ENCODE measurements at places on chromosomes 16 and 17.

GRCh38 chr17:49775546-49776260, 11.8 kb upstream of the FAM117A start:
- DNase-seq, result no peak

DNA sequence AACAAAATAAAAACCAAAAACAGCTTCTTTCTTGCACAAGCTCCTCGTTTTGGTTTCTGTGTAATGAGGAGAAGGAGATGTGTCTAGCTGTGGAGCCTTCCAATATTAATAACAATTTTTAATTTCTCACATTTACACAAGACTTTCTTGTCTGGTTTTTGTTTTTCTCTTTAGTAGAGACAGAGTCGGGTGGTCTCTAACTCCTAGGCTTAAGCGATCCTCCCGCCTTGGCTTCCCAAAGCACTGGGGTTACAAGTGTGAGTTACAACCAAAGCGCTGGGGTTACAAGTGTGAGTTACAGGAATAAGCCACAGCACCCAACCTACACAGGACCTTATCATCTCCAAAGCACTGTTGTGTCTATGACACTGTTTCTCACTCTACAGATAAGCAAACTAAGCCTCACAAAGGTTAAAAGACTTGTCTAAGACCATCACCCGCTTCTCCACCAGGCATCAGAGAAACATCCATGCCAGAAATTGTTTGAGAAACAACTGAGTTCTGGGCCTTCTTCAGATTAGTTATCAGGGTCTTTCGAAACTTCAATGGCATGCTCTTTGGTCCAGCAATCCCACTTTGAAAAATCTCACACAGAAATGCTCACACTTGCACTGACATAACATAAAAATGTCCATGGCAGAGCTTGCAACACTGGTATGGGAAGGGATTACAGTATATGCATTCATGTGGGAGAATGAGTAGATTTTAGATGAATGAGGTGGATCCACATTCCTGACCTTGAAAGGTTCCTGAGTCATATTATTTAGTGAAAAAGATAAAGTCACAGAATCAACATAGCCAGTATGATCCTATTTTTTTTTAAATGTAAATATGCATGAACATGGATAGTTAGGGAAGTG, 3.9 kb downstream of the ABAT start:
- no peak for DNase-seq

DNA sequence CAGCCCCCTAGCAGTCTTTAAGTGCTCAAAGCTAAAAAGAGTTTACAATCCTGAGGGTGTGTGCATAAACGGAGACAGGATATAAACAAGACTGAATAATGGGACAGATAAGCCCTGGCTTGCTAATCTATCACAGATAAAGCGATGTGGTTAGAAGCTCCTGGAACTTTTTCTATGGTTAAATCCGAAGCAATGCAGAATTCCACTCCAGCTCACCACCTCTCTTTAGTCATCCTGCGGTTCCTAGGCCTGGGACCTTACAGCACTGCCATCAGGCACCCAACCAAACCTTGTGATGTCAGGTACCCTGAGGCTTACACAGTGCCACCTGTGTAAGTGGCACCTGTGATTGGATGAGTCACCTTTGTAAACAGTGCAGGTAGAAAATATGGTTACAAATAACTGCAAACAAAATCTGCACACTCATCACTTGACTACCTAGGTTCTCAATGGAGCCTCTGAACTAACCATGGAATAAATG, 31.5 kb upstream of the B4GALNT2 start:
- no peak for DNase-seq

DNA sequence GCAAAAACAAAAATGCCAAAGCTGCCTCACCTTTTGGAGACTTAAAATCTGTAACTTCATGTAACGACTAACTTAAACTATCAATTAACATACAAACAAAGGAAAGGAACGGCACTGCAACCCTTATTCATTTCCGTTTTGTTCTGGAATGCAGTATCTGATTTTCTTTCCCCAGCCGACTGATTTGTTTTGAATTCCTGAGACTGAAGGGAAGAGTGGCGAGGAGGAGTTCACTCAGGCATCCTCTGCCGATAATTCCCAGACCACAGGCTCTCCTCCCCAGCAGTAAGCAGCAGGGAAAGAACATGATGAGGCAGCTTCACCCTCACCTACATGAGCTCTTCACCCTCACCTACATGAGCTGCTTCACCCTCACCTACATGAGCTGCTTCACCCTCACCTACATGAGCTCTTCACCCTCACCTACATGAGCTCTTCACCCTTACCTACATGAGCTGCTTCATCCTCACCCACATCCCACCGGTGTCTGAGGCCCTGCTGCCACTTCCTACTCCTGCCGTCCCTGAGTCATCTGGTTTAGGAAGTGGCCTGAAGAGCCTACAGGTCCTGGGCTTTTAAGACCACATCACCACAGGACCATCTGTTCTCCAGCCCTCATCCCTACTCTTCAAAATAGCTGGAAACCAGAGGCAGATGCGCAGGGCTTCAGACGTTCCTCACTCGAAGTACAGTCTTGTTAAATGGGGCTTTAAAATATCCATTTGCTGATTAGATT, 168.0 kb upstream of the RPH3AL start:
- no peak for DNase-seq

- DNase-seq, result no peak
These were observed 16.6 kb downstream of the NUDT7 start for GRCh38 chr16:77738706-77739558.

- DNase-seq, result no peak
These were observed 38.4 kb downstream of the PTRH2 start for GRCh38 chr17:59668816-59669215.

- no peak for DNase-seq
These were observed 27.9 kb downstream of the SREBF1 start for GRCh38 chr17:17808706-17809432.

GRCh38 chr16:68772030-68772681, 35.1 kb downstream of the CDH1 start:
- no peak for DNase-seq

DNA sequence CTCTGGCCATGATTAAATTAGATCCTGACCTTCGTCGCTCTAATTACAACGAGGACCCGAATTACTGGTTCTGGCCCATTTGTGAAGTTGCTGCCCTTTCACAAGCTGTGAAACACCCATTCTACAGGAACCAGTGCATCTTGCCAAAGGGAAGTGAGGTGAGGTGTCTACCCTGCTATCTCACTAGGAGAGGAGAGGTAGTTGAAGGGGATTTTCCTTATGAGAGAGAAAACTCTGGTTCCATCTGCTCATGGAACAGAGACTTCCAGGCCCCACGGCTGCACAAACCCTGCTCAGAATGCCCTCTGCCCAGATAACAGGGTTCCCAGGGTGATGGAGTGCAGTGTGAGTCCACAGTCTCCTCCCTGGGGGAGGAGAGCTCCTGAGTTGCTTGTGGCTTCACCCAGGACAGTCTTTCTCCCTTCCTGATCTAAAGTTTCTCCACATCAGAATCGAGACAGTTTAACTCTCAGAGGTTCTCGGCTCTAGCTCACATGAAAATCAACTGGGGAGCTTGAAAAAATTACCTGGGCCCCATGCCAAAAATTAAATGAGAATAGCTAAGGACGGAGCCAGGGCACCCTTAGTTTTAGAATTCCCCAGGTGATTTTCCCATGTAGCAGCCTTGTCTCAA, 7.8 kb upstream of the SSTR2 start:
- DNase-seq, result no peak

GRCh38 chr17:74072340-74072739, 131.1 kb upstream of the RPL38 start:
- no peak for DNase-seq

- DNase-seq, result no peak
These were observed 12.6 kb downstream of the CACNG1 start for GRCh38 chr17:67056746-67057490.

DNA sequence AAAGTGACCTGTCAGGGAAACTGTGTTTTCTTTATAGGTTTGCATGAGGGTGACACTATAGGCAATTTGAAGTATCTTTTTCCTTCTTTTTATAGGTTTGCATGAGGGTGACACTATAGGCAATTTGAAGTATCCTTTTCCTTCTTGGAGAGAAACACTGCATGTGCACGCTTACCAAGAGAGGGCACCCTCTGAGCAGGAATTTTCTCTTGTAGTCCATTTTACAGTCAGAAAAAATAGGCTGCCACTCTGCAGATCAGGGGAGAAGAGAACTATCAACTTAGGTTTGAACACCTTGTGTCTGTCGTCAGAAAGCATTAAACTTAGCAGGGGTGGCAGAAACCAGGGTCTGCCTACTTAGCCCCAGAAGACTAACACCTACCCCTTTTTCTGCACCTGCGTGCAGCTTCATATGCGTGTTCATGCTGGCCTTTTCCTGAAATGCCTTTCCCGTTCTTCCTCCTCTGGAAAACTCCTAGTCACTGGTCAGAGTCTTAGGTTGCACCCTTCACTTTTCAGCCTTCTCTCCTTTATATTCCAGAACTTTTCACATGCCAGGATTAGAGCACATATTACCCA, 16.4 kb upstream of the SMIM36 start:
- DNase-seq, result peak; percentile 41

- peak; percentile 37 for DNase-seq
These were observed 204.7 kb downstream of the HS3ST4 start for GRCh38 chr16:25896411-25896810.

DNA sequence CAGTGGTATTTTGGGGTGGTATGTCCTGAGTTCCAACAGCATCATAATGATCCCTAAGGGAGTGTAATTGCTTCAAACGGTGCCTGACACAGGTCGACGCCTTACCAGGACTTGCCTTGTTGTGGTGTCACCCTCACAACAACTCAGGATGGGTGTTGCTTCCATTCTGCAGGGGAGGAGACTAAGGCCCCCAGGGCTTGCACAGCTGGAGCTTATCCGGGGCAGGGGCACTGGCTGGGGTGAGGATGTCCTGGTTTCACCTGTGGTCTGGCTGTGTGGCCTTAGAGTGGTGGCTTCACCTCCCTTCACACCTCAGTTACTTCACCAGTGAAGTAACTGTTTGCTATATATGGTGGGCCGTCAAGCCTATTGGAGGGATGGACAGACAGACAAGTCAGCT, 23.3 kb downstream of the LLGL2 start:
- no peak for DNase-seq

GRCh38 chr17:60641810-60642220, 35.8 kb upstream of the BCAS3 start:
- peak; percentile 70 for DNase-seq

GRCh38 chr17:42798011-42798382, 507 bp downstream of the COA3 start:
- DNase-seq, result no peak

GRCh38 chr16:87581857-87582215, 20.5 kb upstream of the JPH3 start:
- DNase-seq, result peak; percentile 45

DNA sequence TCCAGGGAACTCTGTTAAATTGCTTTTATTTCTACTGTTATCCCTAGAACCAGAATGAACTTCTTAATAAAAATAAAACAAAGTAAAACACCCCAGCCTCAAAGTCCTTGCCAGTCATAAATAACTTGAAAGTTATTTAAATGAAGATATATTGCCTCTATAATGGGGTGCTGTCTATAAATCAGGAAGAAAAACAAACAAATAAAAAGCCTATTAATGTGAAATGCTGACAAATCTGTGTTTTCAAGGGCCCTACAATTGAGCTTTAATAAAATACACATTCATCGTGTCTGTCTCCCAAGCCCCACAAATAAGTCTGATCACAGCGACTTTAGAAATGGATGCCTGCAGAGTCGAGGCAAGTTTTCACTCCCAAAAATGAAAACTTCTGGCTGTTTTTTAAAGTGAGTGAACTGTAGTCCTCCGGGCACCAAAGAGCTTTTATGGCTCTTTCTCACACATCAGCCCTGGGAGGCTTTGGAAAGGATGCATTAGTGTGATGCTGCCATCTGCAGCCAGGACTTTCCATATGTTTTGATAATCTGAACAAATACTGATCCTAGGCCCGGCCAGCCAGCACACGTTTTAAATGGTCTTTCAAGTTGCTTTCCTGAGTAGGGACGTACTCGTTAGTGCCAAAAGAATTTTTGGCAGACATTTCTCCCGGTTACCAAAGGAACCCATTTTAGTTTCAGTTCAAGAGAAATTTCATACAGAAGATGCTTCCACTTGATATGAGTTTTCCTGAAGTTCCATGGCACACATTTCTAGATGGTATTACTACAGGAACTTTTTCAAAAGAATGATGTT, 16.3 kb downstream of the NACA2 start:
- DNase-seq, result no peak

GRCh38 chr17:29112771-29113295, 67.4 kb downstream of the MYO18A start:
- no peak for DNase-seq

DNA sequence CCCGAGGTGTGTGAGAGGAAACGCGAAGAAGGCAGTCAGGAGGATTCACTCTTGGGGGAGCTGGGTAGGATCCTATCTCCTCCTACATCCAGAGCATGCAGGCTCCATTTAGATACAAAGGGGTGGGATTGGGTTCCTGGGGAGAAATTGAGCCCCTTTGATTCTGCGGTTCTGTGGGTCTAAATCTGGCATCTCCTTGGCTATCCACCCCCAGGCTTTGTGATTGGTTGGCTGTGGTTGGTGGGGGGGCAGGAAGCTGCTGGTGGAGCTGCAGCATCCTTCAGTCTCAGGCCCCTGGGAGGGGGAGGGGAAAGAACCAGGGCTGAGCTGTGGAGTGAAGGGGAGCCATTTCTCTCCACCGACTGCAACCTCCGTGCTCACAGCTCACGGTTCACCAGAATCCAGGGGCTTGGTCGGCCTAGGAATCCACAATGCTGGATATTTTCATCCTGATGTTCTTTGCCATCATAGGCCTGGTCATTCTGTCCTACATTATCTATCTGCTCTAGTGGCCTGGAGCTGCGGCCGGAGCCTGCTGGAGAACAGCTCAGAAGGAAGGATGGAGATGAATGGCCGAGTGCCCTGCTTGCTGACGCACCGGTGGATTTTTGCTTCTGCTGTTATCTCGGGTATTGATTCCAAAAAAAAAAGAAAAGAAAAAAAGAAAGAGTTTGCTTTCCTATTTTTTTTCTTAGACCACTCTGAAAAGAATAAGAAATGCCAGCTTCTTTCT, at the start of gene LASP1NB:
Gene LASP1NB, plus strand, starts transcription at position 352 of the 733 bp plus-strand sequence.
- DNase-seq, result no peak

GRCh38 chr17:1082579-1082978, 85.7 kb downstream of the TIMM22 start:
- no peak for DNase-seq

- no peak for DNase-seq
These were observed 4.0 kb upstream of the WNT3 start for GRCh38 chr17:46822388-46822921.

DNA sequence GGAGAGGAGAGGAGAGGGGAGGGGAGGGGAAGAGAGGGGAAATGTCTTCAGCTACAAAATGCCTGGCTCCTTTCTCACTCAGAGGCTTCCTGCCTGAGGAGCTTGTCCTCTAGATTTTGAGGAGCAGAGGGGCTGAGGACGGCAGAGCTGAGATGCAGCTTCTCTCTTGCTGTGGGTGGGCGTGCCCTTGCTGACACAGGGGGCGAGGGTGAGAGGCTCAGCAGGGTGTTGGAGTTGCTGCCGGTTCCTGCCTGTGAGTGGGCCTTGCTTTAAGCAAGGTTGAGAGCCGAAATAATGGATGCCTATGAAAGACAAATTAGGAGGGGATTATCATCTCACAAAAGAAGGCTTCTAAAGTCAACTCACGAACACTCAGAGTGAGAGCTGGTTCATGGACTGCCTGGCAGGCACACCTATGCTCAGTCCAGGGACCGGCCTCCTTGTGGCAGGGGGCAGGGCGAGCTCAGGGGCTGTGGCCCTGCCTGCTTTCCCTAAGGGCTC, 215.6 kb downstream of the MSI2 start:
- no peak for DNase-seq
